ENCODE measurements at places on chromosomes 7 and 10. TPM values are rescaled to one million over a fixed set of nuclear protein-coding genes. Genes with fewer than 3 reads are reported as not detected.

GRCh38 chr7:133293384-133294160 lies 40.7 kb downstream of the EXOC4 start:
- DNase-seq = no peak

DNA sequence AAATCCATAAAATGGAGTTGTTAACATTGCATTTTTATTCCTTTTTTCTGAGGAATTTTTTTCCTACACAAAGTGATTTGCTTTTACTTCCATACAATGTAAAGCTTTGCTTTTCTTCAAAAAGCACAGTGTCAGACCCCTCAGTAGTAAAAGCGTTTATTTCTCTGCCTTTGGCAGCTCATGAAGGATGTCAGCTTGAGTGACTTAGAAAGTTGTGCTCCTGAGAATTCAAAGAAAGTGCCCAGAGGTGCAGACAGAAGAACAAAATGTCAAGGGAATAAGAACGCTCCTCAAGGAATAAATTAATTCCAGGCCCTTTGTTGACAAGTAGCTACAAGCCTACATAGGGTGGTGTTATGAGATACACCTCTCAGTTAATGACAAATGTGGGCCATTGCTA lies 369.3 kb upstream of the ADARB2 start:
- DNase-seq = no peak

Gene SLC26A5
- not detected for total RNA-seq

Gene DOCK4
- 0.21 TPM for total RNA-seq

DNA sequence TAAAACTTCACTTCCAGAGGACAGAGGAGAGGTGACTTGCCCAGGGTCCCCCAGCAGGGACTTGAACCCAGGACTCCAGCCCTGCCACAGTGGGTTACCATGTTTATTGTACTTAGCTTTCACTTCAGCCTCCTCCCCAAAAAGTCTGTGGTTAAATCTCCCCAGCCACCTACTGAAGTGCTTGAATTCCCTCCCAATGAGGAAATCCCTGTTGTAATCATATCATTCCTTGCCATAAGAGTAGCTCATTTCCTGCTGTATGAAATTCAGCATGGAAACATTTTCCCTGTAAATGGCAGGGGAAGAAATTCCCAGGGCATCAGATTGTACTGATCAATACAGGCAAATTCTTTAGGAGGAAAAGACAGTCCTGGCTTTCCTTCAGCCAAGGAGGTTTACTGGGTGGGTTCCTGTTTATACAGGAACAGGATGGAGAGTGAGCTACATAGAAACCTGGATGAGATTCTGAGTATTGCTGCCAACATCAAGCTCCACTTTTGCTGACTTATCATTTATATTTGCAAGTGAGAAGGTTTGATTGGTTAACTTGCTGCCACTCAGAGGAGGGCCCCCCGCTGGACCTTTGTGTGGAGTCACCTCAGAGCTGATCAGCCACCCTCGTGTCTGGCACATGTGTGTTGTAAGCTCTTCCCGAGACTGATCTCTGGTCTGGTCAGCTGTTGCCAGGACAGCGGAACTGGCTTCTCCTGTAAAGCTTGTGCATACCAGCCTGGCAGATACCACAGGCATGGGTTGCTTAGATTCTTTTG lies 16.4 kb upstream of the PDZD8 start:
- no peak for DNase-seq

DNA sequence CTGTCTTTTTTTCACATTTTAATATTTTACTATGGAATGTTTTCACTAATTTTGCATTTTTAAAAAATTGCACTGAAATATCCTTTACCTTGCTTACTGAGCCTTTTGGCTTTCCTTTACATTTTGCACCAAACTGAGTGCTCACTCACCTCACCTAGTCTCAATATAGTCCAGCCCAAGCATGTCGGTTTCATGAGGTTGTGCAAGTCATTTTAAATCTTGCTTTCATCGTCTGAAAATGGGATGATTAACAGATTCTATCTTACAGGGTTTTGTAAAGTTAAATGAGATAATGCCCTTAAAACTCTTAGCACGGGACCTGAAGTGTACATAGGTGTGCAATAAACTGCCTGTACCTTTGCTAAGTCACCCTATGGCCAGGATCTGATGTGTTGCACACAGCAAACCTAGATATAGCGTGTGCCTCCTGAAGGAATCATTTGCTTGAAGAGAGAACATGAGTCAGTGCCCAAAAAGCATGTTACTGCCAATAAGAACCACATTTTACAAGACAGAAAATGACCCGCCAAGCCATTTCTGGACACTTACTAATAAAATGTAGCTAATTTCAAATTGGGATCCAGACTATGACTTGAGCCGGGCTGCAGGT lies 199.8 kb downstream of the JCAD start:
- no peak for DNase-seq

DNA sequence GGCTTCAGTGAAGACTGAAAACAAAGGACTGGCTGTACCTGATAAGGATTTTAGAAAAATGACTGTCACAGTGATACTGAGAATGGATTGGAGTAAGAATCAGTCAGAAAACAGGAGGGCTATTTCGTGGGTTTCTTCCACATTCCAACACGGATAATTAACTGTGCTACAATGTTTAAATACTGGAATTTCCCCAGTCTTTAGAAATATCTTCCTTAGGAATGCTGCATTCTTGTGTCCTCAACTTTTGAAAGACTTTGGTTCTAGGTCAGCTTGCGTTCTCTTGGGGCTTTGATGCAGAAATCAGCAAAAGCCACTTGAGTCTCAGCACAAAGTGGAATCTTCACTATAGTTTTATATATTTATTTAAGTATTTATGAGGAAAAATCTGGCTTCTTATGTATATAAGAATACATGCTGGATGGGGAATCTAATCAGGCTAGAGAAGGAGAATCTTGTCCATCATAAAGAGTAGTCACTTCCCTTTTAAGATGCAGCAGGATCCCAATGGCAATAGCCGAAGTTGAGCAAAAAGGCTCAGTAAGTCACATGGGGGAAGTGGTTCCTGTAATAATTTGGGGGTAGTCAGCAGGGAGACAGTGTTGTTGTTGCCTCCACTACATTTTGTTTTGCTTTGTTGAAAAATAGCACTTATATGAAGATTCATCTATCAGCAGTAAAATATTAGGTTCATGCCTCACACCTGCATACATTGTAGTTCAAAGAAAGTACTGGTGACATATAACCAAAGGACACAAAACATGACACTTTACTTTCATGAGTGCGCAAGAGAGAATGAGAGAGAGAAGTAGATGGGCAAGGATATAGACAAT lies 86.0 kb downstream of the CH25H start:
- DNase-seq = no peak

DNA sequence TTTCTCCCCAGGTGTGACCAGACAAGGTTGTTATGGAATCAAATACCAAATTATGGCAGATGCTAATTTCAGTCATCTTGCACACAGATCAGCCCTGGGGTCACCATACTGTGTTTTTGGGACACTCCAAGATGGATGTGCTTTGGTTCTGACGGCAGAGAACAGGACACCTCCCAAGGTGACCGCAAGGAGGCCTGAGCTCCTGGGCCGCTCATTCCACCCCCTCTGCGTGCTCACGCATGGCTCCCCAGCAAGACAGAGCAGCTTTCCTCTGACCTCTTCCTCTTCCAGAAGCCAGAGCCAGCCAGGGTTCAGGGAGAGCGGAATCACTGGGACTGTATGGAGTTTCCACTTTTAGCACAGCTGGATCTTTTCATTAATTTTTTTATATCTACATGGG lies 402.8 kb downstream of the DNAJB6 start:
- DNase-seq = no peak

GRCh38 chr7:116511552-116512519 lies 12.3 kb downstream of the CAV2 start:
- DNase-seq = no peak

Gene LIPK
- total RNA-seq = not detected

- DNase-seq = no peak
These were observed 13.3 kb downstream of the PARP12 start for GRCh38 chr7:140049339-140050024.

DNA sequence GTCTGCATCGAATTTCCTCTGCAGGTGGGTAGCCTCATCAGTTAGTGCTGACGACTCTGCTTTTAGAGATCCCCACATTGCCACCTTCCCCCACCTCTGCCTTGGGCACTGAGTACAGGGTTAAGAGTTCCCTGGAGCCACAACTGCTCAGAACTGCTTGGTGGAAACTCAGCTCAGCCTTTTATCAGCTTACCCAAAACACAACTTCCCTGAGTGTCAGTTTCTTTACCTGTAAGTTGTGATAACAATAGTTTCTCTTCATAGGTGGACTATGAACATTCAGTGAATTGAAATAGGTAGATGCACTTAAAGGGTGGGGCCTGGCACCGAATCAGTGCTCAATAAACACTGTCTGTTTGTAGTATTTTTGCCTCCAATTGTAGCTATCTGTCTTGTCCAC lies 11.3 kb downstream of the ASB13 start:
- no peak for DNase-seq

Gene MTPN
- 117 TPM for total RNA-seq
